ENCODE measurements at places on chromosomes 7 and 10.

GRCh38 chr10:122462533-122463465 is 1.4 kb downstream of the HTRA1 start:
- DNase-seq, result no peak

DNA sequence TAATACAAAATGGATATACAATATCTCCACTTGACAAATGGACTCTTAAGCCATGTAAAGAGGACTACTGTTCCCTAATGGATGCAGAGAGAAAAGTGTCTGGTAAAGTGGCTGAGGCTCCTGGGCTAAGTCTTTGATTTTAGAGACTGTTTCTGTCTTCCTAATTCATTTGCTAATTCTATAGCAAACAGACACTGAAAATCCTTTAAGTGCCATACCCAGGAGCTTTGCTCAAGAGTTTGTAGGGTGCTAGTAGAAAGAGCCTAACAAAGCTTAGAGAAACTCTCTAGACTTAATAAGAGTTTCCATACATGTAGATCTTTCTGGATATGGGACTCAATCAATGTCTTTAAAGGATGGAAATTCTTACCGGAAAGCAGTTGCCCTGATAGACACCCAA is 16.7 kb downstream of the CEP55 start:
- DNase-seq, result no peak

DNA sequence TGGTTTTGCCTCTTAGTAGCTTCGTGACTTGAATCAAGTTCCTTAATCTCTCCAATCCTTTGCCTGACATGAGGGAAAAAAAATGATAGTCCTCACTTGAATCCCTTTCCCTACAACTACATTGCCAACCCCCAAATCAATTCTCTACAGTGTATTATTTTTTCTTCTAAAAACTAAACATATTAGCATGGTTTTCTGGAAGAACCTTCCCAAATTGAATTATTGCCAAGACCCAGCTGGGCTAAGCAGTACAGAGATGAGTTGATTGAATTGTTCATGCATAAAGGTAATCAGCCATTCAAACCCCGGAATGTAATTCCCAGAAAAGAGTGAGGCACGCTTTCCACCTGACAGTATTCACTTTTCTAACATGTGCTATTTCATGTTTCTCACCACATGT is 155.6 kb upstream of the AGR3 start:
- no peak for DNase-seq

- DNase-seq, result no peak
Measured at GRCh38 chr10:110600487-110601101, 33.1 kb downstream of the SMC3 start.

- no peak for DNase-seq
Measured at GRCh38 chr10:12050528-12050927, 7.9 kb upstream of the UPF2 start.

- DNase-seq, result no peak
Measured at GRCh38 chr10:117448802-117449201, 73.6 kb upstream of the PDZD8 start.

DNA sequence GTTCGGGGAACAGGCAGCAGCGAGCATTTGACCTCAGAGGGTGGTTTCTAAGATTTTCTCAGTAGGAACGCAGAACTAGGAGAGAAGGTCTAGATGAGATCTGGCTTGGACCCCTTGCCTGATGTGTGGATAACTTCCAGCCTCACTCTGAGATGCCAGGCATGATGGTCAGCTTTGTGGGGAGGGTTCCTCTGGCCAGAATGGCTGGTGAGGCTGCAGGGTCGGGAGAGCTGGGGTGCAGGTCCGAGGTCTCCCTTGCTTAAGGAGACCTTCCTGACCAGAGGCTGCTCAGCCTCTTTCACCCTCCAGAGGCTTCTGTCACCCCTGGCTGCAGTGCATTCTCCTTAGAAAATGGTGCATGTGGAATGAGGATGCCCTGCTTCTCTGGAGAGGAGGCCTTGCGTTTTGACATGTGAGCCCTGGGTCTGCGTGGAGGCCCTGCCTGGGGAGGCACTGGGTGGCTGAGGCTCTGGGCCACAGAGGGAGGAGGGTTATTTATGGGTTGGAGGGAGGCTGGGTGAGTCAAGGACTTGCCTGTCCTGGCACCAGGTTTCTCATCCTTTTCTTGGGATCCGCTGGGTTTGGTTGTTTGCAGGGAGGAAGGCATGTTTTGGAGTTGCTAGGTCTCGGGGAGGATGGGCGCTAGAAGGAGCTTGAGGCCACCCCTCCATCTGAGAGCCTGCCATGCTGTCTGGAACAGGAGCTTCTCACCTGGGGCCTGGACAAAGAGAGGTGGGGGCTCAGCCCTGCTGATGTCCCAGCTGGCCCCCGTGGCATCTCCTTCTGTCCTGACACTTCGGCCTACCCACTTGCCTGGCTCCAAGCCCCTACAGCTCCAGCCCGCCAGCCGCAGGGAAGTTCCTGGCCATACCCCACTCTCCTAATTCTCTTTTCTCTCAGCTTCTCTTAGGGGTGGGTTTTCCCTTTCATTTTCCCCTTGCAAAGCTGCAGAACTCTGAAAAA is 3.9 kb downstream of the FAM241B start:
- no peak for DNase-seq

- no peak for DNase-seq
Measured at GRCh38 chr7:6443372-6443941, 4.3 kb downstream of the DAGLB start.

DNA sequence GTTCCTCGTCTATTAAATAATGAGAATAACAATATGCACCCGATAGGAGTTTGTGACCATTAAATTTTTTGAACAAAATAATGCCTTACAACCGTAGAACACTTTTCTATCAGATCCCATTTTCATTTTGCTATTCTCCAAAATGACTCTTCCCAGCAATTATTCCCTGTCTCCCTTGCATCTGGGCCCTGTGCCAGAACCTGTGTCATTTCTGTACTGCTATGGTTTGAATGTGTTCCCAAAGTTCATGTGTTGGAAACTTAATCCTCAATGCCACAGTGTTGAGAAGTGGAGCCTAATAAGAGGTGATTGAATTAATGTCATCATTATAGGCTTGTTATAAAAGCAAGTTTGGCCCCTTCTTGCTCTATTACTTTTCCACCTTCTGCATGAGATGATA is 33.2 kb upstream of the SMNDC1 start:
- no peak for DNase-seq

- no peak for DNase-seq
Measured at GRCh38 chr10:84824525-84824924, 496.1 kb downstream of the CCSER2 start.

GRCh38 chr7:115267503-115267902 is 345.6 kb downstream of the MDFIC start:
- DNase-seq, result no peak

DNA sequence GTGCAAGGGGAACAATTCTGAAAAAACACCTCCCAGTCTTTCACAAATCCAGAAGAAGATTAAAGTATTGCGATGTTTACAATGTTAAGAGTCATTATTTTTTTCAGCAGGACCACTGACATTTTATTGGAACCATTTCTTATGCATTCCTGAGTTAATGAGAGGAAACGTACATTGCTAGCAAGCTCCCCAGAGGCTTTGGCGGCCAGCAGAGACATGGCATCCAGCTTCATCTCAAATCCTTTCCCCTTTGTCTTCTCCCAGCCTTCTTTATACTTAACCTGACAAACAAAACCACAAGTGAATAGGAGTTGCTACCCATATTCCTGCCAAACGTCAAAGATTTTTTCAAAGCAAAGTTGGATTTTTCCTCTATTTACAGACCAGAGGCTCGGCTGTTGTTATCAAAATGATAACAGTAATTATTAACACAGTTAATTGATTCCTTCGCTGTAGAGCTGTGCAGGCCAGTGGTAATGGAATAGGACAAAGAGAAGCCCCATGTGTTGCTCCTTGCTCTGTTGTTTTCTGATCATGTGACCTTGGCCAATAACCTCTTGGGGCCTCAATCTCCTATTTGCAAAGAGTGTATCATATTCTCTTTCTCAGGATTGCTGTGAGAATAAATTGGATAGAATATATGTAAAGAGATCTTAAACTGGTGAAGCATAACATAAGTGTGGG is 32.0 kb downstream of the NRAP start:
- DNase-seq, result no peak

DNA sequence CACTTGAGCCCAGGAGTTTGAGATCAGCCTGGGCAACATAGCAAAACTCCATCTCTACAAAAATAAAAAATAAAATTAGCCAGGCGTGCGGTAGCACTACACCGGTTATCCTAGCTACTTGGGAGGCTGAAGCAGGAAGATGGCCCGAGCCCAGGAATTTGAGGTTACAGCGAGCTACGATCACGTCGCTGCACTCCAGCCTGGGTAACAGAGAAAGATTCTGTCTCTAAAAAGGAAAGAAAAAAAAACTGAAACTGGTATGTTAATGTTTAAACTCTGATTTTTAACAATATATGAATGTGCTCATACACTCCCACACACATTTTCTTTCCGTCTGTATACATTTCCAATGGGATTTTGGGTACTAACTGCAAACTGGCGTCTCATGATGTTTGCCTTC is 140.6 kb upstream of the KMT2E start:
- DNase-seq, result no peak

DNA sequence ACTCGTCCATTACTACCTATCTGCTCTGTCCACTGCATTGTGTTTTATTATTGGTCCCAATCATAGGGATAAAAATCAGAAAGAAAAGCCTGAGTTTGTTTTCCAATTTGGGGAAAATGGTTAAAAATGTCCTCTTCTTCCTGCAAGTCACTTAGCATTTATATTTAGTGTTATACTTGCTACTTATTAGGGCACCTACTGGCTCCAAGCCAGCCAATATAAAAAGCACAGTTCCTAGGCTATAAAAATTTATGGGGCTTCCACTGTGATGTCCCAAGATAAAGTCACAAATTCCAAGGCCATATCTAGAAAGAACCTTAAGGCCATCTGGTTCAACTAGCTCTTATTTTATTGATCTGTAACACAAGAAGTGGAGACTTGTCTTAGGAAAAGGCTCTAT is 3.2 kb downstream of the SLC35B4 start:
- no peak for DNase-seq

DNA sequence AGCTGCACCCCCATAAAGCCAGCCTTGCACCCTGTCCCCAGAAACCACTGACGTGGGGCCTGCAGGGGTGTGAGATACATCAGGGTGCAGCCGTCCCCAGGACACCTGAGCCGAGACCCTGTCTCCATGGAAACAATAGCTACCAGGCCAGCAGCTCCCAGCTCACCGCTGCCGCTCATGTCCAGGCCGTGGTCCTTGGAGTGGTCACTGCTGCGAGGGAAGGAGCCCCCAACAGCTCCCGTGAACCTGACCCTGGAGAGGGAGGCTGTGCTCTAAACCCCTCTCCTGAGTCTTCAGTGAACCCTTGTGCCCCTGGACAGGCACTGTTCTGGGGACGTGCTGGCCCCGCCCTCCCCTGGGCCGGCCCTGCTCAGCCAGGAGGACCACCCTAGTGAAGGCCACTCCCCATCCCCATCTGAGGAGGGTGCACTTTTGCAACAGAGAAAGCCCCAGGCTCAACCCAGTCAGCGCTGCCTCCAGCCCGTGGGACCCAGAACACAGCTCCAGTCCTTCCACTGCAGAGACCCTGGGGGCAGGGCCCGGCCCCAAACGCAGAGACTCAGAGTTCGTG is 19.6 kb upstream of the INPP5A start:
- peak; percentile 0 for DNase-seq

DNA sequence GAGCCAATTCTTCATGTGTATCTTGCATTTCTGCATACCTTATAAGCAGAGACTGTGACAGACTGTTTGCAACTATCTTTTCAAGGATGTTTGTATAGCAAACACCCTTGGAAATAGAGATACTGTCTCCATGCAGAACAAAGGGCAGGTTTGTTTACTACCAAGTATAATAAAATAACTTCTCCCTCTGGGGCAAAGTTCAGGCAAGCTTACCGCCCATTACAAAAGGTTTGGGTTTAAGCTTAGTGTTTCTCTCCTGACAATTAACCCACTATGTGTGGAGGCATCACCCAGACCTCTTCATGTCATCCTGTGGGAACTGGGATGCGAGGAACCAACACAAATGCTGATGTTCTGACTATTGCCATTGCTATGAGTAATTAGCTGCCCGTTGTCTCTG is 479.1 kb upstream of the ZMIZ1 start:
- no peak for DNase-seq

DNA sequence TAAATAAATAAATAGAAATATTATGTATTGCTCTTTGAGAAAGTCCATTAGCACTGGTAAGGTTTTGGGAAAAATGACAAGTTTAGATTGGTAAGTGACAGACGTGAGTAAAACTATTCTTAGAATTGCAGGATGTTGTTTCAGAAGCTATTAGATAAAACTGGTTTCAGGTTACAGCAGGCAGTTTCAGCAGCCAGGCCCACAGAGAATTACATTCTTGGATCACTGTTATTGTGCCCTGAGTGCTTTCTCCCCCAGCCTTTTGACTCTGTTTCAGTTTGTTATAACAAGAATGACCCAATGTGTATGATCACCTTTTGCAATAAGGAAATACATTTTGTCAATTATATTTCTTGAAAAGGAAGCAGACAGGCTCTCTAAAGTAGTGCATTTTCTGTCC is 86.5 kb downstream of the DKK1 start:
- DNase-seq, result no peak

GRCh38 chr7:66698652-66699205 is 41.8 kb upstream of the RABGEF1 start:
- DNase-seq, result no peak

GRCh38 chr7:94060752-94061151 is 56.6 kb upstream of the BET1 start:
- DNase-seq, result no peak

DNA sequence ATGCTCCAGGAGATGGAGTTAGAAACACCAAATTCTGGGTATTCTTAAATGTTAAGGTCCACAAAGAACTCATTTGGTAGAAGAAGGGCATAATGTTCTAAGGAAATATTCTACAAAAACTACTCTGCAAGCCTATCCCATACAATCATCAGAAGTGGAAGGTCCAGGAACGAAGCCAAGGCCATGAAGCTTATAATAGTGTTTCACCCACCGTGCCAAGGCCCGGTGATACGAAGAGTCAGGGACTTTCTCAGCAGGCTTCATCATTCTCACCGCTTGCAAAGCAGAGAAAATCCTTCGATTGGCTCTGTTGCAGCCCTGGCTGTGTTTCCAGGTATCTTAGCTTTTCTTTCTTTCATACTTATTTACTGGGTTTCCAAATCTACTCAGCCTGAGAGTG is 351.9 kb upstream of the CELF2 start:
- DNase-seq, result no peak

DNA sequence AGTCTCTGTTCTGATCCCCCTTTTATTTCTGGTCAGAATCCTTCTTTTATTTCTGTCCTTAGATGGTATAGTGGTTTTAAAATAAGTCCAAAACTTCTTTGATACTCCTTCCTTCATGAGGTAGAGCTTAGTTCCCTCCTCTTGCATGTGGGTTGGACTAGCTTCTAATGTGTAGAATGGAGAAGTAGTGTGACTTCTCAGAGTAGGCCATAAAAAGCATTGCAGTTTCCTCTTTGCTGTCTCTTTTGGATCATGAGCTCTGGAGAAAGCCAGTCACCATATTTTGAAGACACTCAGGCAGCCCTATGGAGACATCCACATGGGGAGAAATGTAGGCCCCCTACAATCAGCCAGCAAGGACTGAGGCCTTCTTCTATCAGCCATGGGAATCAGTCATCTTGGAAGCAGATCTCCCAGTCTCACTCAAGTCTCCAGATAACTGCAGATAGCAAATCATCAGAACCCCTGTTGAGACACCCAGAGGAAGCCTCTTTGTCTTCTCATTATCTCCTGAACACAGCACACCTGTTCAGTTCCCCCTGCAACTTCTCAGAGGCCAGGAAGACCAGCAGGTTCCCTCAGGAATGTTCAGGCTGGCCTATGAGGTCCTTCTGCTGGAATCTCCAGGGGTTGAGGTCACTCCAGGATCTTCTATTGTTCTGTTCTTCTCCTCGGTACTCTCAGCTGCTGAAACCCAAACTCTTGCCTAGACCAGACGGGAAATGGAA is 511.9 kb upstream of the ZMIZ1 start:
- no peak for DNase-seq

- DNase-seq, result no peak
Measured at GRCh38 chr7:84237533-84238173, 43.1 kb upstream of the SEMA3A start.

Data from T-helper 17 cell (primary cell).